NCI-H1694 (cell line): ENCODE measurements at places on chromosomes 5 and 9.

- DNase-seq: peak; percentile 51
These were observed 72.8 kb upstream of the ASTN2 start for GRCh38 chr9:117487555-117488175.

DNA sequence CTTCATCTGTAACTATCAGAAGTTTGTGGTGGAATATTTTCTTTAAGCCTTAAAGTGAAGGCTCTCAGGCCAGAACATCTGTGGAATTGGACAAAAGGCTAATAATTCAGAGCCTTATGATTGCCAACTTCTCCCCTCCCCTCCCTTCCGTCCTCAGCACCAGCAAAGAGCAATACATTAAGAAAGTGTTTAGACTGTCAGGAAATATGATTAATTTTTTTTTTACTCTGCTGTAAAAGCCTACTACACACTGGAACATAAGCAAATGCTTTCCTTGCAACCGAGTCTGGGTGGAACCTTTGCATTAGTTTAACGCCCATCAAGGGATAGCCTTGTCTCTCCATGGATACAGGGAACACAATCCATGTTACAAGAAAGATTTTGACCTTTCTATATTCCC, 110.3 kb upstream of the TARS1 start:
- DNase-seq: no peak

DNA sequence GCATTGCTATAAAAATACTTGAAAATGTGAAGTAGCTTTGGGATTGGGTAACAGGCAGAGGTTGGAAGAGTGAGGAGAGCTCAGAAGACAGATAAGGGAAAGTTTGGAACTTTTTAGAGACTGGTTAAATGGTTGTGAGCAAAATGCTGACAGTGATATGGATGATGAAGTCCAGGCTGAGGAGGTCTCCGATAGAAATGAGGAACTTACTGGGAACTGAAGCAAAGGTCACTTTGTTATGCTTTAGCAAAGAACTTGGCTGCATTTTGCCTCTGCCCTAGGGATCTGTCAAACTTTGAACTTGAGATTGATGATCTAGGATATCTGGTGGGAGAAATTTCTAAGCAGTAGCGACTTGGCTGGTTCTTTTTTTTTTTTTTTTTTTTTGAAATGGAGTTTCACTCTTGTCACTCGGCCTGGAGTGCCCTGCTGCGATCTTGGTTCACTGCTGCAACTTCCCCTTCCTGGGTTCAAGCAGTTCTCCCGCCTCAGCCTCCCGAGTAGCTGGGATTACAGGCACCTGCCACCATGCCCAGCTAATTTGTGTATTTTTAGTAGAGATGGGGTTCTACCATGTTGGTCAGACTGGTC, 998.9 kb downstream of the TLE1 start:
- no peak for DNase-seq

GRCh38 chr5:154478224-154478565, at the start of gene HAND1:
Gene HAND1 (minus strand): TSS chr5:154478227. CDS start chr5:154478008, 219 bp downstream.
- peak; percentile 73 for DNase-seq

DNA sequence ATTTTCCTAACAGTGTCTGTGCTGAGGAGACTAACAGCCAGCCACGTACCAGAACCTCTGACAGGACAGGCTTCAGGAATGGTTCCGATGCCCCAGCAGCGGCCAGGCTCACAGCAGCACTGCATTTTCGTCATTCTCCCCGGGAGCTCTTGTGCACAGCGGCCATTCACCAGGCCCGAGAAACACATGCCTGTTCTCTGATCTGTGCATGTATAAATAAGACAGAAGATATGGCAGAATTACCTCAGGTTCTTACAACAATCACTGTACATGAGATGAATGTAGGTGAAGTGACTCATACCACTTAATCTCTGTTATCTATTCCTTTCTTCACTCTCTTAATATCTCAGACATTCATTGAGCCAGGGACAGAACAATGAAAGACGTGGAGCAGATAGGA, 143.0 kb downstream of the FBN2 start:
- DNase-seq: no peak

DNA sequence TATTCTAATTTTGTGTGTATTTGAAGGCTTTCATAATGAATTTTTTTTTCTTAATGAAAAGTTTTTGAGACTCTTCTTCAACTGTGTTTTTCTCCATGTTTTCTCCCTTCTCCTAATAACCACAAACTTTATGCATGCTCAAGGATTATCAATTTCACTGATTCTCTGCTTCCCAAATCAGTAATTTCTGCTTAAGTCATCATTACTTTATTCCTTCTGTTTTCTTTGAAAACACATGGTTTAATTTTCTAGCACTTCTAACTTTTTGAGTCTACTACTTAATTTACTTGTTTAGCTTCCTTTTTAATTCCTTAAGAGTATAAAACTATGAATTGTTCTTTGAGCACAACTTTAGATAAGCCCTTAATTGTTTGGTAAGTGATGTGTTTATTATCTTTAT, 11.5 kb upstream of the FBN2 start:
- DNase-seq: no peak

GRCh38 chr5:103247118-103247517, 11.4 kb upstream of the MACIR start:
- DNase-seq: no peak

GRCh38 chr9:4298255-4299004, 1.4 kb downstream of the GLIS3 start:
- DNase-seq: peak; percentile 9

DNA sequence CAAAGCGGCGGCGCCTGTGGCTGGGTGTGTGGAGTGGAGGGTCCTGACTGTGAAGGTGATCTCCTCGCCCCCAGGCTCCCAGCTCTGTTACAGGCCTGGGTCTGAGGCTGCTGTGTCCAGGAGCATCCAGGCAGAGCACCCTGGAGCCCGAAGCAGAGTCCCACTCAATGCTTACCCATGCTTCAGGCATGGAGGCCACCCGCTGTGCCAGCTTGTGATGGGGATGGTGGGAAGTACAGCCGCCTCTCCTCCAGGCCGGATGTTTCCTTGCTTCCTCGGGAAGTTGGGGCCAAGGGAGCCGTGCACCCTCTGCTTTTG, 255.9 kb upstream of the IRX1 start:
- no peak for DNase-seq

- no peak for DNase-seq
These were observed 95.1 kb downstream of the BRINP1 start for GRCh38 chr9:119273984-119274665.

DNA sequence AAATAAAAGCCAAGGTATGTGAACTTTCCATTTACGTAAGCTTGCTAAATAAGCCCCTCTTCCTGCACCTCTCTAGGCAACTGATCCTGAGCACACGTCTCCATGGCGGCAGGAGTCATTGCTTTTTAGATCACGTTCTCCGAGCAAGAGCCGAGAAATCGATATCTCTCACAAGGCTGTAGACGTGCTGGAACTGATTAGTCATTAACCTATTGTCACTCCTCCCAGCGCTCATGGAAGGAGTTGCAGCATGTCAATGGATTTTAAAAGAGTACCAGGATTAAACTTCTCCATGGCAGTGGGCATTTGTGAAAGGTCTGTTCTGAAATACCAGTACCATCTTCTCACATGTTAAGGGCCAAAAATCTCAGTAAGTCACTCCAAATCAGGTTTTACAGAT, 4.7 kb upstream of the ADCY2 start:
- no peak for DNase-seq

DNA sequence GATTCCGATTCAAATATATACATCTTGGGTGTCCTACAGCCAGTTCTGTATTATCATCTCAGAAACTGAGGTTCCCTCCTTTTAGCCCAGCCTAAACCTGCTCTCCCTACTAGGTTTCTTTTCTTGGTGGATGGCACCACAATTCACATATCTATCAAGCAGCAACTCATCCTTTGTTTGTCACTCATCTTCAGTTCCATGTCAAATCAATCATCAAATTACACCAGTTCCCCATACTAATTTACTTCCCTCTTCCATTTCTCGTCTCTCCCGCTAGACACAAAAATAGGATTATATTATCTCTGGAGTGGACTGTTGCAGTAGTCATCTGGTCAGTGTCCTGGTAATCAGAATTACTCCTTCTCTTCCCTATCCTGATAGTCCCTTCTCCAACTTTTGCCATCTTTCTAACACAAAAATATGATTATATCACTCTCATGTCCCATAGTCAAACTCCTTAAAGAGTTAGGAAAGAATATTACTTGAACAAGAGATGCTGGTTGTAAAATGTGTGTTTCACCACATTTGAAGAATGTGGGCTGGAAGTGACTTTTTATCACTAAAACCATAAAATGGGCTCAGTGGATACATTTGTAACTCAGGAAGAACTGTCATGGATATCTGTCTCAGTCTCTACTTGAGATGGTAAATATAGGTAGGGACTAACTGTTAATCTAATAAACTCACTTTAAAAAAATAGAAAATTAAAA, 69.1 kb upstream of the RICTOR start:
- DNase-seq: no peak

- no peak for DNase-seq
These were observed 143.4 kb downstream of the SPOCK1 start for GRCh38 chr5:137355708-137356107.

DNA sequence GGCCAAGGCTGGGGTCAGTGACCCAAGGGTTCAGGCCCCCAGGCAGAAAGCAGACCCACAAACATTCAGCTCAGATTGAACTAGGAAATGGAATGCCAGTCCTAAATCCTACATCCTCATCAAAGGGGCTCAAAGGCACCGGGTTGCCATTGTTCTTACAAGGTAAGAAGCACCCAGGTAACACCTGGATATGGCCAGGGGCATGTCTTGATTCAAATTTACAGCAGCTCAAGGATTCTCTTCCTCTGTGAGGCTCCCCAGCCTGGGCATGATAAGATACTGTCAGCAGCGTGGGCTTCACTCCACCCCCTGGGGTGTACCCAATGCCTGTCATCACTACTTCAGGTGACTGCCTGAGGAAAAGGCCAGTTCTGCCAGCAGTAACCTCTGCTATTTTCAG, 92.1 kb upstream of the FSTL4 start:
- DNase-seq: no peak

GRCh38 chr5:89388872-89389271, 505.9 kb upstream of the MEF2C start:
- no peak for DNase-seq

GRCh38 chr5:180594311-180595045, 3.2 kb upstream of the SCGB3A1 start:
- DNase-seq: no peak

- peak; percentile 74 for DNase-seq
These were observed 41.8 kb downstream of the NUP214 start for GRCh38 chr9:131167146-131167692.

DNA sequence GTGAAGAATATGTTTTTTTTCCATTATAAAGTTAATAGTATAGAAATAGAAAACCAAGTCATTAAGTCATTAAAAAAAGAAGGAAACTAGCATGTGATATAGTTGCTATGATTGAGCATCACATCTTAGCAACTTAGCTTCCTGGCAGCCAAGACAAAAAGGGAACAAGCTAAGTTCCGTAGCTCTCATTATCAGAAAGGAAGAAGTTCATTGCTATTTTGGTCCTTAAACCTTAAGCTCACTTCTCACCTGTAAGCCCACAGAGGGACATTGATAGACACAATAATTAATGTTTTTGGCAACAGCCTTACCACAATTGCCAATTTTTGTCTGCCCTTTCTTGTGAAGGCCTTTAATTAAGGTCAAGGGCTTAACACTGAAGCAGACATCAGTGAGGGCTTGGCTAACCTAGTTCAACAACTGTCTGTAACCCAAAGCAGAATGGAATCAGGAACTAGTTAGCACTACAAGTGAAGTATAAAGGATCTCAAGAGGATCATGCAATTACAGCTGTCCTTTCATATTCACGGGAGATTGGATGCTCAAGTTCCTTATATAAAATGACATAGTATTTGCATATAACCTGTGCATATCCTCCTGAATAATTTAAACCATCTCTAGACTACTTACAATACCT, 24.0 kb upstream of the KLF4 start:
- DNase-seq: no peak

GRCh38 chr9:129173296-129174101, 4.6 kb downstream of the IER5L start:
- DNase-seq: no peak

DNA sequence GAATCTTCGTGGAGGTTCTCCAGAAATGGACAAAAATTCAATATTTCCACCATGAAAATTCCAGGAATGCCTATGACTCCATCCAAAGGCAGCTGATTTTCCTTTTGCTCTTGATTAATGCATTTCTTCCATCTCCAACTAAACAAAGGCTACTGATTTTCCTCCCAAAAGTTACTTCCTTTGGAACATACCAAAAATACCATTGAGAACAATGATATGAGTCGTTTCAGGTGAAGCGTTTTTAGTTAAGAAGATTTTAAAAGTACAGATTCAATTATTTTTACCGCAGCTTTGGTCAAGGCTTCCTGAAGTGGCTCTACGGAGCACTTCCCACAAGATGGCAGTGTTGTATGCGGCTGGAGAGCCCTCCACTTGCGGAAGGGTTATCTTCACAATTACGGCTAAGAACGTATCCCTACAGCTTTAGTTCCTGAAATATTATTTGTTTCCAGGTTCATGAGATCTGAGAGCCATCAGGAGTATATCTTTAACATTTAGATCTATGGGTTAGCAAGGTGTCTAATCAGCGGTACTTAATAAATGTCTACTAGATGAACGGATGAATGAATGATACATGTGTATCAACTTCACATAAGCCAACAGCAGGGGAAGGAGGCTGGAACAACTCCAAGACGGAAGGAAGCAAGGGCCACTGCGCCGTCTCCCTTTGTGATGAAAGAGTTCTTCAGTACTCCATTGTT, 35.9 kb upstream of the ARSB start:
- peak; percentile 35 for DNase-seq

GRCh38 chr5:133124891-133125290, 73.1 kb downstream of the HSPA4 start:
- no peak for DNase-seq

GRCh38 chr9:117546894-117547678, 132.2 kb upstream of the ASTN2 start:
- no peak for DNase-seq

GRCh38 chr9:116716438-116716837, 29.3 kb downstream of the TRIM32 start:
- DNase-seq: no peak
